ENCODE measurements at places on chromosomes 2 and 18.
A peak's percentile ranks its signal among the peaks of the same experiment; 100 is the strongest.

DNA sequence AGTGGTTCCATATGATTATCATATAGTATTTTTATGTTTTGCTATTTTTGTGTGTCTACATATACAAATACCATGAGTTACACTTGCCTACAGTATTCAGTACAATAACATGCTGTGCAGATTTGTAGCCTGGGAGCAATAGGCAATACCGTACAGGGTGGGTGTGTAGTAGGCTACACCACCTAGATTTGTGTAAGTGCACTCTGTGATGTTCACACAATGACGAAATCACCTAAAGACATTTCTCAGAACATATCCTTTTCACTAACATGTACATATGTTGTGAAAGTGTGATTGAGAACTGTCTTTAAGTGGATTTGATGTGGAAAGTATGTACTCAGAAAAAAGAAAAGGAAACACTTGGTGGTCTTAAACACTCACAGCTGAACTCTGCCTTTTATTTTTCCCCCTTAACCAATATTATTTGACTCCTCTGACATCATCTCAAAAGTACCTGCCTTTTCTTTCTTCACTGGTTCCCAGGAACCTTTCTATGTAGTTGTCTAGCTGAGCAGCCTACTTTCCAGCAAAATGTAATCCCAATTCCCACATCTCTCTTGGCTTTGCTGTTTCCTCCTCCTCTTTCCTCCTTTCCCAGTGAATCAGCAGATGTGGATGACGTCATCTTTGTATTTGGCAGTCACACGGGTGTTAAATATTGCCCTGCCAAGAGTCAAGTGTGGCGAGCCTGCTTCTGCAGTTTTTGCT is 47.7 kb downstream of the OSBPL6 start:
- no peak for DNase-seq

DNA sequence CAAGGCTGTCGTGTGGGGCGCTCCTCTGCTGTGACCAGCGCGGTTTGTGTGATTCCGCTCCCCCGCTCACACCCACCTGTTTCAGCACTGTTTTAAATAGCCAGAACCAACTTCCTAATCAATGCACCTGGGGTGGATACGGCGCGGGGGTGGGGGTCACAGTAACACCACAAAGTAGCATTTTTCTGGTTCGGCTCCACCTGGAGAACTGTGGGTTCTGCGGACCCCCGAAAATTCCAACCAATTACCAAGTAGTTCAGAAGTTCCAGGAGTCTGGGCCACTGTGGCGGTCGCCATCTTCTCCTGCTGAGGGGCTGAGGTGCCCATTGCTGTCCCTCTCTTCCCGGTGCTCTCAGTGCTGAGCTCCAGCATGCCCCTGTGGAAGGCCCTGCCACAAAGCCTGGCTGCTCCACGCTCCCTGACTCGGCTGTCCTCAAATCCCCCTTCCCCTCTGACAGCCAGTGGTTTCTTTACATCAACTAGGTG is 79.4 kb downstream of the GFPT1 start:
- DNase-seq, result no peak

- peak; percentile 78 for DNase-seq
These were observed 18.7 kb upstream of the DUSP2 start for GRCh38 chr2:96163768-96164429.

DNA sequence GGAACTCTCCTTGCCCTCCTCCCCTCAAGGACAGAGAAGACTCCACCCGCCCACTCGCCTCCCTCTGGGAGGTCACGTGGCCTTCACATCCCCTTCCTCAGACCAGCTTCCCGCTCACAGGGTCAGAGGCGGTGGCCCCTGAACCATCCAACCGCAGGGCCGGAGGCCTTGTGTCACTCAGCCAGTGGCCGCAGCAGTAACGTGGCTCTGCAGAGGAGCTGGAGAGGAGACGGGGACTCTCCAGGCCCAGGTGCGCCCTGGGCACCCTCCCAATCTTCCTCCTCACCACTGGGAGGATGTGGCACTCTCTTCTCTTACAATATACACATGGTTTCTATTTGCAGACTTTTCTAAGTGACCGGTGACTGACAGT is 161.7 kb downstream of the TWIST2 start:
- no peak for DNase-seq

DNA sequence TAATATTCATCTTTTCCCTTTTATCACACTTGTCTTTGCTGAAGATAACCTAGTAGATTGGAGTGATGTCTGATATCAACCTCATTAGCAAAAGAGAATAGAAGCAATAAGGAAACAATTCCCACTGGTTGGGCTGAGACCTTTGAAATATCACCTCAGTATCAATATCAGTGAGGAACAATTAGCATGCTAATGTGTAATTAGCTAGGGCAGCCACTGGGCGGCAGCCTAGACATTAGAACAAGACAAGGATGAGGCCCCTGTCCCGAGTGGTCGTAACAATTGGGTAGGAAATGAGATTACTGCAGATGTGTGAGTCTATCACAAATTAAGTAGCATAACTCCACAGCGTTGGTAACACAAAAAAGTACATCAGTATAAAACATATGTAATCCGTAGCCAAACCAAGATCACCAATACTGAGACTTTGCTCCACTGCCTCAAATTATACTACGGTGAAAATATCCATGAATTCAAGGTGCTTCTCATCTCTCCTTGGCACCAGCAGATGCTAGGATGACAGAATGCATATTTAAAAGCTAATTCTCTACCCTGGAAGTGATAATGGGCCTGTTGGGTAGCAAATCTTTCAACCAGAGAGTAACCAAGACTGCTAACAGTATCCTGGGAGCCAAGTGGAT is 99.1 kb downstream of the ALPK2 start:
- peak; percentile 65 for DNase-seq

DNA sequence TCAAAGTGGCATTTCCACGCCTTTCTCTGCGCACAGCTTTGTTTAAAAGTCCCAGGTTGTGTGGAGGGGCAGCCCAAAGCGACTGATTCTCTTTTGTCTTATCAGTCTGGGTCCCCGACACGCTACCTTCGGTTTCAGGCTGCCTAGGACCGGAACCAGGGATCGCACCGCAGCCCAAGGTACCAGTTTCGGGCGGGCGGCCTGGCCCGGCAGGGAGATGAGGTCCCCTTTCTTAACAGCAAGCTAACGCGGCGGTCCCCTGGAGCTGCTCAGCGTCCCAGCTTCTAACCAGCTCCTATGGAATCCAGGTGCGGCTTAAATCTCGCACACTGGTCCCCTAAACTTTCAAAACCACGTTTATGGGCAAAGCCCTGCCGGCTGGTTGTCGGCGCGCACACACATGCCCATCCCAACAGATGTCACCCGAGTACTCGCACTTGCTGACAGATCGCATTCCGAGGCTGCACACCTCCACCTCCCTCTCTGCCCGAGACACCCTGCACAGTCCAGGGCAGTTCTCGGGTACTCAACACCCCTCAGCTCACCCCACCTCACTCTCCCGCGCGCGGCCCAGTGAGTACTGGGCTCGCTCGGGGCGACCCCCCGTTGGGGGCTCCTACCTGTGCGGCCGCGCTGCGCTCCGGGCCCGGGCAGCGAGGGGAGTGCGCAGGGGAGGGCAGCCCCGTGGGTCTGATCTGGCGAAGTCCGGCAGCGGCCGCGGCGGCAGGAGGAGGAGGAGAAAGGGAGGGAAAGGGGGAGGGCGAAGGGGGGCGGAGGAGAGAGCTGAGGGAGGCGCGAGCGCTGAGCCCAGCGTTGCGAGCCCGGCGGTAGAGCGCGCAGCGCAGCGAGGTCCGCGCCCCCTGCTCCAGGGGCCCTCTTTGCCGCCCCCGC is at the start of gene EFEMP1:
Gene EFEMP1 (minus strand): TSS at position 692 of the 891 bp plus-strand sequence. CDS start 1,342 bp downstream, outside the sequence.
- DNase-seq, result no peak

- no peak for DNase-seq
These were observed 111.3 kb upstream of the CAVIN2 start for GRCh38 chr2:191957996-191958860.

GRCh38 chr2:233209533-233210171 is 41.8 kb upstream of the ATG16L1 start:
- DNase-seq, result no peak

DNA sequence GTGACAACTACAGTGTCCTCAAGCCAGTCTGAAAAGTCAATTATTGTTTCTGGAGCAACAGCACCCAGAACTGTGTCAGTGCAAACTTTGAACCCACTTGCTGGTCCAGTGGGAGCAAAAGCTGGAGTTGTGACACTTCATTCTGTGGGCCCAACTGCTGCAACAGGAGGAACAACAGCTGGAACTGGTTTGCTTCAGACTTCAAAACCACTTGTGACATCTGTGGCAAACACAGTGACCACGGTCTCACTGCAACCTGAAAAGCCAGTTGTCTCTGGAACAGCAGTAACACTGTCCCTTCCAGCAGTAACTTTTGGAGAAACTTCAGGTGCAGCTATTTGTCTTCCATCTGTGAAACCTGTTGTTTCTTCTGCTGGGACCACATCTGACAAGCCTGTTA is 59.8 kb downstream of the TAF4B start:
- no peak for DNase-seq

- peak; percentile 60 for DNase-seq
These were observed 26.5 kb upstream of the MCFD2 start for GRCh38 chr2:46942143-46942526.

DNA sequence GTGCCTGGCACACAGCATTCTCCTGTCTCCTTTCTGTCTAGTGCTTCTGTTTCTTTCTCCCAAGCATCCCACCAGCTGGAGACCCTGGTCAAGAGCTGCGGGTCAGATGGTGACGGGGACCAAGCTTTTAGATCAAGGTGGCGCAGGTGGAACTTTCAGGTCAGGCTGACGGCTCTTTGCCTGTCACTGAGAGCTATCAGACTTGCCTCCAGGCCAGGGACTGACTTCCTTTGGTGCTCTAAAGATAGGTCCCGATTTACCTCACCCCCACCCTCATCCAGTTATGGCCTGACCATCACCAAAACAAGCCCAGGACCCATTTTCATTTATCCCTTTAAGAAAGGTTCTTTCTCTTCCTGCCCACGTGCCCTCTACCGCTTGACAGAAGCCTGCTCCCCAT is 1.2 kb upstream of the EMILIN1 start:
- DNase-seq, result no peak

GRCh38 chr18:39062426-39062825 is 1496.8 kb upstream of the CELF4 start:
- DNase-seq, result no peak

GRCh38 chr18:55900380-55900779 is 312.4 kb upstream of the TCF4 start:
- no peak for DNase-seq

DNA sequence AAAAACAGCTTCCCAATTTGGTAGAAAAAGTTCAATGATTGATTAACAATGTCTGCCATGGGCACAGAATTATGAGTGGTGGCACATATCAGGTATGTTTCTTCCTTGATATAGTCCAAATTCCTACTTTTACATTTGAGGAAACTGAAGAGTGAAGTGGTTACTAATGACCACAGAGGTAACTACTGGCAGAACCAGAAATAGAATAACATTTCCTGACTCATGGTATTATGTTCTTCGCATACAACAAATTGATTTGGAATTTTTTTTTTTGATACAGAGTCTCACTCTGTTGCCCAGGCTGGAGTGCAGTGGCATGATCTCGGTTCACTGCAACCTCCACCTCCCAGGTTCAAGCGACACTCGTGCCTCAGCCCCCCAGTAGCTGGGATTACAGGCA is 6.0 kb upstream of the NFE2L2 start:
- no peak for DNase-seq

GRCh38 chr2:69306393-69306821 is 80.6 kb downstream of the GFPT1 start:
- no peak for DNase-seq

DNA sequence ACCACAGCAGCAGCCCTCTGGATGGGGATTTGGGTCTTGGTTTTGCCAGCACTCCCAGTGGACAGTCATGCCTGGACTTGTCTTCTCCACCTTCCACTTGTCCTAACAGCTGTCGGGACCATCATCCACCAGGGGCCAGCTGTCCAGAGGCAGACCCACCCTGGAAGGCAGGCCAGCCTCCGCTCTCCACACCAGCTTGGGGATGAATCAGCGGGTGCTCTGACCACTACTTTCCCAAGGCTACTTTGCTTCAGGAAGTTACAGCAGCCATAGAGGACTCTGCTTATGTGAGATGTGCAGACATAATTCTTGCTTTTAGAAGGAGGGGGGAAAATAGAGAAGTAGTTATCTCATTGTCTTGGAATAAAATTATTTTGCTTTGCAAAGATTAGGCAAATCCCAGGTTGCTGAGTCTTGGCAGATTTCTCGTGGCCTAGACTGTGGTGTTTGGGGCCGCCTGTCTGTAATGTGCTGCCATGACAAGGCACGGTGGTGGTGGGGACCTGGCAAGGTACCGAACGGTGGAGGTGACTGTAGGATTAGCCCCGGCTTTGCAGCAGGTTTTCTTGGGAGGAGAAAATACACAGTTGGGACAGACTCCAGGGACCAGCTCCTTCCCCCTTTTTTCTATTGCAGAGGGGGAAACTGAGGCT is 148.7 kb downstream of the AGAP1 start:
- DNase-seq, result no peak

DNA sequence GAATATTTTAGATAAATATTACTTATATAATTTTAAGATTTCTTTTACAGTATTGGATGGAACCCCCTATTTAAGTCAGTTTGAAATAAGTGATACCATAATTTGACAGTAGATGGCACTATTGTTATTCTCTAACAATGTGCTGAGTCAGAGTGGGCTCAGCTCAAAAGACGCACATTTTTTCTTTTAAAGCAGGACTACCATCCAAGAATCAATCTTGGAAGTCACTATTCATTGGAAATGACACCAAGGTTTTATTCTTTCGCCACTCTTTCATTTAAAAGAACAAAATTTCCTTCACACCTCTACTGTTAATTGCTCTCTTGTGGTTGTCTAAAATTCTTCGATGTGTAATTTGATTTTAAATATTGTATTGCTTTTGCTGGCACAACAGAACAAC is 32.6 kb upstream of the SPAG16 start:
- no peak for DNase-seq

DNA sequence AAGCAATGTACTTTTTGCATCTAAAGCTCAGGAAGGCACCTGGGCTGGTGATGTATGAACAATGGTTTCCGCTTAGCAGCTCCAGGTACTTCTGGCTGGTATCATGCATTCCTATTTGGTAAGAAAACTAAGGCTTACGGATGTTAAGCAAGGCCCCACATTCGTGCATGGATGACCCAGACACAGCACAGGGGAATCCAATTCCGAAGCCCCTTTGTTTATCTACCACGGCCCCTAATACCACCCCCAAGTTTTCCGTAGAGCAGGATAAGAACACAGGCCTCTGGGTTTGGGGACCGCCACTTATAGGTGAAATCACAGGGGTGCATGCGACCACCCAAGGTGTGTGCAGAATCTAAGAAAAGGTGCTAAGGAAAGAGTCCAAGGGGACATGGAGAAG is 192.1 kb upstream of the ID2 start:
- no peak for DNase-seq

DNA sequence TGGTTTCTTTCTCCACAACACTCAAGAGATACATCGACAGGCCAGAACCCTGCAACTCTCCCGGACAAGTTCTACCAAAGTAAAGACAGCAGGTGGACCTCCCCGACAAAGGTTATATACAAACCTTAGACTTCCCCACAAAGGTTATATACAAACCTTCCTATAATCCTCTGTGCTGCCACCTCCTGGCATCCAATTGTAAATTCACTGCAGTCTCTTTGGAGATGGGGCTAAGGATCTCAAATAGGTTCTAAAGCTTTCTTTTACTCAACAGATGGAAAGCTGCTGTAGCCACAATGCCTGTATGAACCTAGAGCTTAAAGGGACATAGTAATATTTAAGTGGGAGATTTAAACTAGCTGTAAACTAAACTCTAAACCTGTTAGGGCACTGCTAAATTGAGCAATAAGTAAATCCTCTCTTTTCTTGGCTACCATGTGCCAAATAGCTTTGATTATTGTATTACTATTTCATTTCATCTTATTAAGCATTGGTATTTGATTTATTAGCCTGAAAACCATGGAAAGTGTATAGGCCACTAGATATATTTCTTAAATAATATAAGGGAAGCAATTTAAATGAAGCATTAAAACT is 9.8 kb upstream of the MREG start:
- peak; percentile 21 for DNase-seq
